ENCODE measurements at places on chromosomes 2 and 18.

- H3K27ac ChIP-seq, result peak overlapping the region; percentile 88
- H3K4me3 ChIP-seq, result peak overlapping the region; percentile 91
- DNase-seq, result peak; percentile 44
- no peaks in the 10 kb centered on the region for H3K36me3 ChIP-seq
Measured at GRCh38 chr2:64019975-64020528, 824 bp upstream of the VPS54 start.

DNA sequence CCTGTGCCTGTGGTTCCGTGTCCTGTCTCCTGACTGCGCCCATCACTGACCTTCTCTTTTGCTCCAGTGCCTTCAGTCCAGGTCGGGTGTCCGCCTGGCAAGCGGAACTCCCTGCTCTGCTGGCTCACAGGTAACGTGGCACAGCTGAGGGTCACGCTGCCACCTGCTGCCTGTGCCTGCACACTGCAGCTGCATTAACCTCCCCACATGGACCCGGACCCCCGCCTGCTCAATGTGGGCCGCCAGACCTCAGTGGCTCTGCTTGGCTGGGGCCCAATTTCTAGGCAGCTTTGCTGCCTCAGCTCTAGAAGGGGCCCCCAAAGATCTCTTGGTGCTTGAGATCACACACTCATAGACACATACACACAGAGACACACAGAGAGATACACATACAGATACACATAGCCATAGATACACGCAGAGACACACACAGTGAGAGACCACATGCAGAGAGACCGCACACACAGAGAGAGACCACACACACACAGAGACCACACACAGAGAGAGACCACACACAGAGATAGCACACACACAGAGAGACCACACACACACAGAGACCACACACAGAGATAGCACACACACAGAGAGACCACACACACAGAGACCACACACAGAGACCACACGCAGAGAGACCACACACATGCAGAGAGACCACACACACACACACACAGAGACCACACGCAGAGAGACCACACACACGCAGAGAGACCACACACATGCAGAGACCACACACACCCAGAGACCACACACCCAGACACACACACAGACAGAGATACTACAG is 14.9 kb upstream of the CNNM3 start:
- DNase-seq, result peak; percentile 36
- H3K27ac ChIP-seq, result no peak overlapping the region
- H3K36me3 ChIP-seq, result no peaks in the 10 kb centered on the region
- H3K27me3 ChIP-seq, result no peaks in the 10 kb centered on the region
- H3K4me1 ChIP-seq, result no peaks in the 10 kb centered on the region

DNA sequence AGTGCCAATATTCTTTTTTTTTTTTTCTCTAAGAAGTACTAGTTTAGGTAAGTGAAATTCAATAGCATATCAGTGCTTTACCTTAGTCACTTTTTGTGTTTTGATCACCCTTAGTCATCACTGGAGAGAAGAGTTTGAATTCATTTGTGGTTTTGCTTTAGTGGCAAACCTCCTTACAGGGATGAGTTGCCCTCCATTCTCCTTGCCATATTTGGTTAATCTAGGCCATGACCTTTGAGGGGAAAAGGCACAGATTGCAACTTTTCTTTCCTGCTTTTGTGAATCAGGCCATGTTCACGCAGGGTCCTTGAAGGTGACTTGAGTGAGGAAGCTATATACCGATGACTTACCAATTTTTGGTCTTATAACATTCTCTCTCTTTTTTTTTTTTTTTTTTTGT is 34.4 kb downstream of the PLEKHA3 start:
- H3K4me3 ChIP-seq, result no peak overlapping the region
- peaks cover 10% of the 10 kb centered on the region for H3K4me1 ChIP-seq
- DNase-seq, result peak; percentile 83

DNA sequence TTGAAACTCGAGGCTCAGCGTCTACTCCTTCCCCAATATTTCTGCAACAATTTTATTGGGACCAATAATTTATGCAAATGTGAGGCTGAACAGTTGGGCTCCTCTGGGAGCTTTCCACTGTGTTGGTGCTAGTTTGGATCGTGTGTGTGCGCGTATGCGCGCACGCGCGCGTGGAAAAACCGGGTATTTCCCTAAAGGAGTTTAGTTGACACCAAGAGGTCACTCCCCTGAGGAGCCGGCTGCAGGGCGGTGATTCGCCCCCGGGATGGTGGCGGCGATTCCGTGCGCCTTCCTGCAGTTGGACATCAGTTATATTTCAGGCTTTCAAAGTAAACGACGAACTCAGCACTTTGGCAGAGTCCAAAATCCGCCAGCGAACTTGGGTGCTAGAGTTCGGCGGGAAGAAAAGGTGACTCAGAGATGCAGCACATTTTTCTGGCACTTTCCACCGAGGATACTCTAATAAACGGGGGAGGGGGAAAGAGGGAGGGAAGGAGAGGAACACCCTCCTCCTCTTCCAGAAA is 186.5 kb upstream of the FANCL start:
- no peak overlapping the region for H3K27ac ChIP-seq
- no peaks in the 10 kb centered on the region for H3K36me3 ChIP-seq
- H3K4me1 ChIP-seq, result no peaks in the 10 kb centered on the region
- H3K4me3 ChIP-seq, result peak overlapping the region; percentile 76
- DNase-seq, result peak; percentile 45

GRCh38 chr2:25044011-25044410 is 2.1 kb downstream of the EFR3B start:
- no peak for DNase-seq
- H3K36me3 ChIP-seq, result no peaks in the 10 kb centered on the region
- no peak overlapping the region for H3K27ac ChIP-seq
- peaks cover 19% of the 10 kb centered on the region for H3K4me1 ChIP-seq
- no peak overlapping the region for H3K4me3 ChIP-seq

GRCh38 chr2:198883604-198884003 is 574.1 kb downstream of the SATB2 start:
- DNase-seq, result peak; percentile 14
- no peaks in the 10 kb centered on the region for H3K27me3 ChIP-seq
- no peak overlapping the region for H3K27ac ChIP-seq
- peaks cover 2% of the 10 kb centered on the region for H3K4me1 ChIP-seq
- H3K36me3 ChIP-seq, result no peaks in the 10 kb centered on the region

- no peak overlapping the region for H3K4me3 ChIP-seq
- no peak for DNase-seq
- no peaks in the 10 kb centered on the region for H3K27me3 ChIP-seq
- H3K27ac ChIP-seq, result no peak overlapping the region
- no peaks in the 10 kb centered on the region for H3K36me3 ChIP-seq
Measured at GRCh38 chr18:36376361-36376760, 78.8 kb downstream of the FHOD3 start.

DNA sequence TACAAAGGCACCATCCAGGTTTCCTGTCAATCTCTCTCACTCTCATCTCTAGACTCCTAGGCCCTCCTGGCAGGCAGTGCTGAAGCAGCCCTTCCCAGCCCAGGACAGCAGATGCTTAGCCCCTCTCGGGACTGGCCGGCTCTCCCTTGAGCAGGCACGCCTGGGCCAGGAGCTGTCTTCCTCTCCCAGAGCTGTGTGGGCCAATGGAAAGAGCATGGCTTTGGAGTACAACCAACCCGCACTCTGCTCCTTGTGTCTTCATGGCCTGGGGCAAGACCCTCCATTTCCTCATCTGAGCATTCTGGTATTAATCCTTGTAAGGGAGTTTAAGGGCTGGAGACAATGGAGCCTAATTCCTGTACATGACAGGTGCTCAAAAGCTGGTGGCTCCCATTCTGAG is 97.2 kb downstream of the CAPN13 start:
- H3K27me3 ChIP-seq, result no peaks in the 10 kb centered on the region
- DNase-seq, result no peak
- H3K27ac ChIP-seq, result no peak overlapping the region

DNA sequence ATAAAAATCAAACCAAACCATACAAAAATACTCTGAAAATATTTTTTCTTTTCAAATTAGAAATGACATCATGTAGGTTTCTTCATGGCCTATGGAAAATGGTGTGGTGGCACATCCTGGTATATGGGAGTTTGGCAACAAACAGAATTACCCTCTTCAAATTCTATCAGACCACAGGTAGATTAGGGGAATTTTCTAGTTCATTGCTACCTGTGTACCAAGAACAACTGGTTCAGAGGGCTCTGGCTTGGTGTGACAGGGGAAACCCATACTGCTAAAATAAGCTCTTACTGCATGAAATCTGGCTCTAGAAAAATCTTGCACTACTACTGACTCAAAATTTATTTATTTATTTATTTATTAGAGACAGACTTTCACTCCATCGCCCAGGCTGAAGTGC is 63.4 kb upstream of the PELI1 start:
- no peak overlapping the region for H3K27ac ChIP-seq
- peaks cover 23% of the 10 kb centered on the region for H3K4me1 ChIP-seq
- no peak overlapping the region for H3K4me3 ChIP-seq

DNA sequence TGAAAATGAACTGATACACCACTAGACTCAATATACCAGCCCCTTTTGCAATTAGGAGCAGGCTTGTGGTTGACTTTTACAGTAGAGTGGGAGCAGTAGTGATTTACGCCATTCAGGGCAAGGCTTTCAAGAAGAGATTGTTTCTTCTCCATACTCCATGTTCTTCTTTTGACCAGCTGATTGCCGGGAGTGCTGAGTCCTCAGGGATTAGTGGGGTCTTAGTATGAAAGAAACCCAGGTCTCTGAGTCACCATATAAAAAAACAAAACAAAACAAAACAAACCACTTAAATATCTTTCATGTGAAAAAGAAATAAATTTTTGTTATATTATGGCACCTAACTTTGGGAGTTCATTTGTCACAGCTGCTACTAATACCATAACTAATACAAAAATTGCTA is 465.6 kb upstream of the TRIB2 start:
- H3K4me3 ChIP-seq, result no peak overlapping the region

DNA sequence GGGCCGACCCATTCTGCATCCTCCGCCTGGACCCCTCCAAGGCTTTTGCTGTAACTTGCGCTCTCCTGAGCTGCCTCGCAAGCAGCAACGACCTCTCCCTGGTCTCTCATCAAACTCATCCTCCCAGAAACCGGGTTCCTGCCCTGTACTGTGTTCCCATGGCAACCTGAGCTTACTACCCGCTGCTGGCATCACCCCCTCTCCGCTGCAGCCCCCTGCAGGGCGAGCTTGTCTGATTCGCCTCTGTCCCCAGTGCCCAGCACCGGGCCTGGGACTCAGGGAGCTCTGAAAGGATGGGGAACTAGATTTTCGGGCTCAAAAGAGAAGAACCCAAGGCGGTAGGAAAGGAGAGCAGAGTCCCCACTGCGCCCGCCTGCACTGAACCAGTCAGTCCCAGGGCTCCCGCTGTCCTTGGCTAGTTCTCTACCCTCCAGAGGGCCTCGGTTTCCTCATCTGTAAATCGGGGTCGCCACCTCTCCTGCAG is 463 bp downstream of the HS1BP3 start:
- no peak for DNase-seq
- peak overlapping the region; percentile 81 for H3K4me3 ChIP-seq
- H3K4me1 ChIP-seq, result peaks cover 13% of the 10 kb centered on the region
- peaks cover 12% of the 10 kb centered on the region for H3K27me3 ChIP-seq
- no peaks in the 10 kb centered on the region for H3K36me3 ChIP-seq

DNA sequence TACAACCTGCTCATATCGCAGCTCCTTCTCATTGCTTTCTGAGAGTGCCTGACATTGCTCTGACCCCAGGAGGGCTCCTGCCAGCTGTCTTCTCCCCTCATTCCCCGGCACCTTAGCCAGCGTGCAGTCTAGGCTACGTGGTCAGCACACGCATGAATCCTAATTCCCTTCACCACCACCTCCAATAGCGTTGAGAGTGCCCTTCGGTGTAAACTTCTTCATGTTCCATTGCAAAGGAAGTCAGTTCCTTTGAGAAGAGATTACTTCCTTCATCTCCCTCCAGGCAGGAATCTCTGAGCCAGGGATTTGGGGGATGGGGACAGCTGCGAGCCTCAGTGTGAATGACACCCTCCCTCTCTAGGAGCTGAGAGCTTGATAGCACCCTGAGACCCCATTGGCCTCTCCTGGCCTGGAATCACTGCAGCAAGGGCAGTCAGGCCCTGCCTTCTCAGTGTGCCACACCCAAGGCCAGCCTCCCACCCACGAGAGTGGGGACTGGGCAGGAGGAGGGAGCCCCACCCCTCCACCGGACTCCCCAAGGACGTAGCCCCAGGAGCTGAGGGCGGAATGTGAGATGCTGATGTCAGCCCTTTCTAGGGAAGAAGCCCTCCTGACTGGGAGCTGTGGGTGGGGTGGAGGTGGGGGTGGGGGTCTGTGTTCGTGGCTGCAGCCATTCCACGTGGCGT is 53.4 kb downstream of the SLC66A2 start:
- H3K36me3 ChIP-seq, result no peaks in the 10 kb centered on the region
- H3K4me1 ChIP-seq, result no peaks in the 10 kb centered on the region

GRCh38 chr2:60818272-60818671 is 62.2 kb downstream of the PAPOLG start:
- no peaks in the 10 kb centered on the region for H3K36me3 ChIP-seq
- no peak for DNase-seq
- H3K4me1 ChIP-seq, result no peaks in the 10 kb centered on the region
- no peak overlapping the region for H3K4me3 ChIP-seq

DNA sequence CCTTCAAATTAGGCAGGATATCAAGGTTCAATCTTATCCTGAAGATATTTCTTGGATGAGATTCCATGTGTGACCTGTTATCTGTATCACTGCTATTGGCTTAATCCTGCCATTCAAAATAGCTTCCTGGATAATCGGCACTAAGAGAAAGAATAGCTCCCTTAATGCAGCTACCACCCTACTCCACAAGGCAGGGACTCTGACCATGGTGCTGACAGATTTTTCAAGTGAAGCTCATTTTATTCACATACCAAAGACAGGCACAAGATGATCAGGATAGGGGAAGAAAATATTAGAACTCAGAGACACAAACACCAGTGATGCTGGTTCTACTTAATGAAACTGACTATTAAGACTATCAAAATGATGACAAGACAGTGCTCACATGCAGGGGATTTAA is 74.9 kb downstream of the ORC4 start:
- H3K27me3 ChIP-seq, result no peaks in the 10 kb centered on the region
- no peak overlapping the region for H3K4me3 ChIP-seq
- no peaks in the 10 kb centered on the region for H3K4me1 ChIP-seq

DNA sequence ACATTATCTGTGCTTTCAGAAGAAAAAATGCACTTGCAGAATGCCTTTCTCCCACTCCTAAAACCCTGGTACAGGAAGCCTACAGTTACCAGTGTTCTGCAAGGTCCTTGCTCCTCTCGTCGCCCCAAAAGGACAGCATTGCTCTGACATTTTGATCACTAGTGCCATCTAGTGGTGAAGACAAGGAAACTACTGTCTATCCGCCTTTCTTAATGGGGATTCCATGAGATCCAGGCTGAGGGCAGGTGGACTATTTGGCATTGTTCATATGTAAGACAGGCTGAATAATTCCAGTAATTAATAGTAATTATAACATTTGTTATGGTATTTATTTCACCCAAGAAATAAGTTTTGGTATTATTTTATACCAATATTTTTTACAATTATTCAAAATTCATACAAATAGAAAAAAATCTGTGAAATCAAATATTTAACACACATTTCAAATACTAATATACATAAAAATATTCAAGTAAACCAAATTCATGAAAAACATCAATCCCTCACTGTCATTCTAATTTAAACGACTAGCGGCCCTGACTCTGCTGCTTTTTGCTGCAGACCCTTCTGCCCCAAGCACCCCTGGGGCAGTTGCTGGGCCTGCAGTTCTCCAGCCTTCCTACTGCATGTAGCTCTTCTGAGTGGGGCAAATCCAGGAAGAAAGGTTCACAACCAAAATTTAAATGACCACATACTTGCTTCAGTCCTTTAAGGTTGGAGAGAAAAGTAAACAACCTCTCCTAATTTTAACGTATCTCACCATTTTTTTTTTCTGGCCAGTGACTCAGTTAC is 19.0 kb downstream of the TPGS2 start:
- H3K4me3 ChIP-seq, result no peak overlapping the region
- peak overlapping the region; percentile 15 for H3K27ac ChIP-seq
- DNase-seq, result peak; percentile 43

Measured in astrocyte (in vitro differentiated cells and primary cell).